Stimulated activated CD4-positive, alpha-beta T cell treated with anti-CD3 and anti-CD28 coated beads, Interleukin-1b, Interleukin-23, amount 100 ng/mL, for 1 hour (primary cell): ENCODE measurements at places on chromosomes 5 and 9.

- DNase-seq, result no peak
Observed at GRCh38 chr9:110303133-110303532, 34.5 kb downstream of the TXNDC8 start.

DNA sequence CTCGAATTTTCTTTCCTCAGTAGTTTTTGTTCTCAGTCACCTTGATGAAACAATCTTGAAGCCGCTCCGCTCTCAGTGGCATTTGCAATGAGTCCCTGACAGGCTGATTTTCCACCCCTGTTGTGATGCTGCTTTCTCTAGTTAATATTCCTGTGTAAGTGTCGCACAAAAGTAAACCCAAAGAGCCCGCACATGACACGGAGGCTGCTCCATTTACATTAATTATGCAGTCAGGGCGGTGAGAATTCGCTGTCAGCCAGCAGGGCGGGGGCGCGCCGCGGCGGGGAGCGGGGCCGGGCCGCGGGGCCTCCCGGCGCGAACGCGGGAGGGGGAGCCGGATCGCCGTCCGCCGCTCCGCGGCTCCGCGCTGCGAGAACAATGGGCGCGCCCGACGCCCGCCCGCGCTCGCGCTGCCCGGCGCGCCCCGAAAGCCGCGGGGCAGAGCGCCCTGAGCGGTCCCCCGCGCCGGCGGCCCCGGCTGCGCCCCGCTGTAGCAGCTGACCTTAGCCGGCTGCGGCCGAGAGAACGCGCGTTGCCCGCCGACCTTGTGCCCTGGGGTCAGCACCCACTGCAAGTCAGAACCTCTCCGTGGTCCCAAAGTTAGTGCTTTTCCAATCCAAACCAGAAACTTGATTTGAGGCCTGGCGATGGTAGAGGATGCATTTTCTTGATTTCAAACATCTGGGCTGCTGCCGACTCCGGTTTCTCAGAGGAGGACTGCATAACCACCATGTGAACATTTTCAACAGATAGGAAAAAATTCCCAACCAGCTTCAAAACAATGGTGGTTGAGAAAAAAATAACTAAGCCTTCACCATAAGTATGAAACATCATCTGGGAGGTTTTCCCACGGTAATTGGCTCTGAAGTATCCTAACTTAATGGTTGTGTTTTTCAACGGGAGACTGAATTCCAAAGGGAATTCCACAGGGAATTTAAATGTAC lies 142.6 kb downstream of the PBX3 start:
- no peak for DNase-seq

DNA sequence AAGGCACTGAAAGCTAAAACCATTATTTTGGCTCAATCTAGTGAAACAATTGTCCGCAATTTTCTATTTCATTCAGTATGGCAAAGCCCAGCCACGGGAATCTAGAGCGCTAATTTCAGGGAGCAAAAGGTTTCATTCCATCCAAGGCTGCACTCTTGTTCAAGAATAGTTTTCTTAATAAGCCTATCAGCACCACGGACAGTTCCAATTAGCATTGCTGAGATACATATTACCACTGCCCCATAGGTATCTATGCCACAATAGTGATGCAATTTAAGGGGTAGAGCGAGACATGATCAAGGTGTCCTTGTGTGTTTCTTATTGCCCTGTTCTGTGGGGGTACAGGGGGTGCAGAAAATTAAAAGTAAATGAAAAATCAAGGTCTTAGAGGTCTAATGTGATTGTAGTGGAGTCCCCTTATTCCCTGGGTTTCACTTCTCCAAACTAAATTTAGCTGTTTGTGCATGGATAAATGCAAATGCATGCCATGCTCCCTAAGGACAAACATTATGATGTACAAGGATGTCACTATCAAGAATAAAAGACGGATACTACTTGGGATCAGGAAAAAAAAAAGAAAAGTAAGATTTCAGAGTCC lies 45.5 kb downstream of the SPOCK1 start:
- no peak for DNase-seq

- DNase-seq, result no peak
Observed at GRCh38 chr5:29122306-29122705, 2071.2 kb upstream of the CDH6 start.

DNA sequence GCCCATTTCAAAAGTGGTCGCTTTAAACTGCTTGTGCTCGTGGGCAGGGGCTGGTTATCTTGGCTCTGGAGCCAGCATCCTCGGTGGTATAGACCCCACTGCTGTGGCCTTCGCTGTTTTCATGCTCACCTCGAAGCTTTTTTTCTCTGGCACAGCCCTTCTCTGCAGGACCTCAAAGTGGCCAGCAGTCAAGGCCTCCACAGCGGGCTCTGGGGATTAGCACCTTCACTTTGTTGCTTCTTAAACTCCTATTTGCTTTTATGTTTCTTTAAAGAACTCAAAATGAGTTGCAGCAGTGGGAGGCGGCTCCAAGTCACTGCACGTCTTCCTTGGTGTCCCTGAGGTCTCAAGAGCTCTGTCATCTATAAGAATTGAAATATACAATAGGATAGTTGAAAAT lies 165.1 kb downstream of the CACNA1B start:
- no peak for DNase-seq

- DNase-seq, result no peak
Observed at GRCh38 chr5:18465833-18466681, 831.8 kb downstream of the TAF11L14 start.

GRCh38 chr5:10432059-10433008 lies 9.3 kb upstream of the ROPN1L start:
- DNase-seq, result no peak
